ENCODE measurements at places on chromosomes 3 and 15.

- no peak for DNase-seq
Measured at GRCh38 chr15:93985925-93986324, 245.4 kb upstream of the MCTP2 start.

- DNase-seq, result no peak
Measured at GRCh38 chr3:13748276-13748879, 131.5 kb downstream of the WNT7A start.

GRCh38 chr3:191328962-191329653, at the start of gene CCDC50:
TSS of gene CCDC50 (plus strand) at chr3:191329394. CDS start at chr3:191329675, 281 bp downstream.
- peak; percentile 69 for DNase-seq

GRCh38 chr15:29477256-29477655, 207.6 kb upstream of the NSMCE3 start:
- DNase-seq, result no peak

- DNase-seq, result no peak
Measured at GRCh38 chr3:157135671-157136396, 24.1 kb downstream of the CCNL1 start.

- no peak for DNase-seq
Measured at GRCh38 chr15:65954289-65954741, 85.0 kb downstream of the RAB11A start.

DNA sequence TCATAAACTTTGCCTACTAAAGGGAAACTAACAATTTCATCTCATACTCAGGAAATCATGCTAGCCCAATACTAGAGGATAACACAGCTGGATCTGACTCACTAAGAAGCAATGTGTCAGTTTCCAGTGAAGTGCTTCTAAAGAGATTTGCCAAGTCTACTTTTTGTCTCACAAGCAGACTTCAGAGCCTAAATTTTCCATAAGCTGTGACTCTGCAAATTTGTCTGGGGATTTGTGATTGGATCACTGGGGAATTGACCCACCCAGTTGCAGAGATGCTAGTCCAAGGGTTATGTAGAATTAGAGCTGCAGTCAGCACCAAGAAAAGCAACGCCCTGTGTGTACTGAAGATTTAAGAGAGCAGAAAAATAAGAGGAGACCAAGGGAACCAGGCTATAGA, 647.1 kb downstream of the NTRK3 start:
- no peak for DNase-seq
